Endothelial cell (in vitro differentiated cells): ENCODE measurements at places on chromosomes 1 and 21. TPM values are rescaled to one million over a fixed set of nuclear protein-coding genes. Genes with fewer than 3 reads are reported as not detected.

DNA sequence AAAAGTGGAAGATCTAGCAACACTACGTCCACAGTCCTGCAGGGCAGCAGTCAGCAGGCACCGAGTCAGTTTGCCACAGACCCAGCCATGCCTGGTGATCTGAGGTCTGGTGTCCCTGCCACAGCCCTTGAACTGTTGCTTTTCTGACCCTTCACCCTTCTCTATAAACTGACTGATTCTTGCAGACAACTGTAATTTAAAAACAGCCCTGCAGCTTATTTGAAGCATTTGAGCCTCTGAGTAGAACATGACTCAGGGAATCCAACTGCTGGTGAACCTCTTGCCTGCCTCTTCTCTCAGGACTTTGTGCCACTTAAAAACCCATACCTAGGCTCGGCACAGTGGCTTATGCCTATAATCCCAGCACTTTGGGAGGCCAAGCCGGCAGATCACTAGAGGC, 107.2 kb downstream of the EDEM3 start:
- no peaks in the 10 kb centered on the region for H3K36me3 ChIP-seq
- DNase-seq, result no peak
- H3K27me3 ChIP-seq, result peaks cover 5% of the 10 kb centered on the region
- H3K4me3 ChIP-seq, result no peak overlapping the region

DNA sequence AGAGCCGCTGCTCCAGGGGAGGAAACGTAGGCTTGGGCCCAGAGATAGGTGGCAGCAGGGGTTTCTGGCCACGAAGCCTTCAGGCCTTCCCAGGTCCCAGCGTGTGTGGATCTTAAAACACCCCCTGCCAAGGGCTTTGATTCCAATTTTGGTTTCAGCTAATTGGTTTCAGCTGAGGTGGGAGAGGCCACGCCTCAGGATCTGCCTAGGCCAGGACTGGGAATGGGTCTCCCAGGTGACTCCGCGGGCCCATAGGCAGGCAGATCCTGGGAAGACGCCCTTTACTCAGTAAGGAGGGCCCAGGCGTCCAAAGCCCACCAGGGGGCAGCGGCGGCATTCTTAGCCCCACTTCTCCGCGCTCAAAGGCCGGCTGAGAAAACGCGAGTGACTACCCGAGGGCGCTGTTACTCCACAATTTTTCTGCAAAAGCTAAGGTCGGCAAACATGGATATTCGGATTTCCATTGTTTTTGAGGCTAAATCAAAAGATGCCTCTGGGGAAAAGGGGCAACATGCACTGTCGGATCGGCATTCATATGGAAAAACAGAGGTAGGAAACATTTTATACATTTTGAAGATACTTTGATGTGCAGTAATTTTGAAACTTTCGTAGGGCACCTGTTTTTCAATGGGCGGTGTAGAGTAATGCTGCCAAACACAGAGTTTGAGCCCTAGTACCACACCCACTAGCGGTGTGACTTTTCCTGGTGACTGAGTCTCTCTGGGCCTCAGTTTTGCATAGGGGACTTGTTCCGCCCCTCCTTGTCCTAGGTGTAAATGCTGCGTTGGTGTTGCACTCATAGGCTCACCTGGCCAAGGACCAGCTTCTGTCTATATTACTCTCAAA, 31.8 kb upstream of the BCL10 start:
- no peaks in the 10 kb centered on the region for H3K27me3 ChIP-seq
- peaks cover 8% of the 10 kb centered on the region for H3K4me1 ChIP-seq
- H3K27ac ChIP-seq, result no peak overlapping the region
- no peak overlapping the region for H3K4me3 ChIP-seq

- peak; percentile 50 for DNase-seq
- peak overlapping the region; percentile 86 for H3K27ac ChIP-seq
- H3K27me3 ChIP-seq, result peaks cover 9% of the 10 kb centered on the region
- peak overlapping the region; percentile 80 for H3K4me3 ChIP-seq
Observed at GRCh38 chr1:8873506-8874229, 4.8 kb downstream of the ENO1 start.

- peaks cover 40% of the 10 kb centered on the region for H3K36me3 ChIP-seq
- peaks cover 18% of the 10 kb centered on the region for H3K4me1 ChIP-seq
- no peak for DNase-seq
- peaks cover 3% of the 10 kb centered on the region for H3K27me3 ChIP-seq
Observed at GRCh38 chr1:45615885-45616284, 8.0 kb downstream of the CCDC17 start.

DNA sequence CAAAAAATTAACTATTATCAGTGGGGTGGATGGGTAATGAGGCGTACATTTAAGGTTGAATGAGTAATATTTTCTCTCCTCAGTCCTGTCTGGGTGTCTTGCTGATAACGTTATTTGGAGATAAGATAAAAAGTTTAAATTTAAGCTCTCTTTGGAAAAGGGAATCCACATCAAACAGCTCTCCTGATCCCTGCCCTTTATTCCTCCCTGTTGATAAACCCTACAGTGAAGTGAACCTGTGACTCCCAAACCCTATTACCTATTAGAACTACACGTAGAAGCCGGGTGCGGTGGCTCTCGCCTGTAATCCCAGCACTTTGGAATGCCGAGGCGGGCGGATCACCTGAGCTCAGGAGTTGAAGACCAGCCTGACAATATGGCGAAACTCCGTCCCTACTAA, 9.9 kb upstream of the GPR161 start:
- H3K4me3 ChIP-seq, result no peak overlapping the region
- H3K27me3 ChIP-seq, result no peaks in the 10 kb centered on the region
- H3K36me3 ChIP-seq, result no peaks in the 10 kb centered on the region
- H3K27ac ChIP-seq, result no peak overlapping the region
- DNase-seq, result no peak

DNA sequence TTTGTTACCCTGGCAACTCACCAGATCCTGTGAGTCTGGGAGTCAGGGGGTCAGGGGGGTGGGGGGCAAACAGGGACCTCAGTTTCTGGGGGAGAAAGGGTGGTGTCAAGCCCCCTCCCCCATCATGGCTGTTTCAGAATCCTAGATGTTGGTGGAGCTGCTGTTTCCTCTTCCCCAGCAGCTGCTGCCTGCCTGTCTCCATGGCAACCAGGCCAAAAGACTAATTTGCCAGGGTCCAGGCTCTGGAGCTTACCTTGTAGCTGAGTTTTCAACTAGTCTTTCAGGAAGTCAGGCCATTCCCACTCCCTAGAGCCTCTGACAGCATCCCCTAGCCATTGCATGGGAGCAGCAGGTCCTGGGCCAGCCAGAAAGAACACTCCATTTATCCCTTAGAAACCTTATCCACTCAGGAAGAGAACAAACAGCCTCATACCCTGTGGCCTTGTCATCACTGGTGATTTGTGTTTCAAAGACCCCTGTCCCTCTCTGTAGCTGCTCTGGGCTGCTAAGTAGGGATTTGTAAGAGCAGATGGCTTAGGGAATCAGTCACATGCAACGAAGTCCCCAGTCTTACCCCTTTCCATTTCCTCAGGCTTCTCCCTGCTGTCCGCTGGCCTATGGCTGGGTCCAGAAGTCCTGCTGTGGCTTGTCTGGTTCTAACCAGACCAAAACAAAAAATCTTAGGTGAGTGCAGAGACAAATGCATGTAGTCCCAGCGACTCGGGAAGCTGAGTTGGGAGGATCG, 21.5 kb upstream of the STMN1 start:
- peak; percentile 76 for DNase-seq
- peaks cover 69% of the 10 kb centered on the region for H3K4me1 ChIP-seq
- peaks cover 12% of the 10 kb centered on the region for H3K27me3 ChIP-seq
- H3K36me3 ChIP-seq, result no peaks in the 10 kb centered on the region
- H3K4me3 ChIP-seq, result no peak overlapping the region

- H3K27ac ChIP-seq, result no peak within 1 kb of the TSS
- peaks cover 4% of the 10 kb centered on the region for H3K4me1 ChIP-seq
- H3K27me3 ChIP-seq, result peaks cover 8% of the 10 kb centered on the region
- no peaks in the 10 kb centered on the region for H3K36me3 ChIP-seq
- peak; percentile 52 for DNase-seq
Observed at GRCh38 chr1:156368889-156369684, at the start of gene RHBG. Gene RHBG, plus strand, starts transcription at chr1:156369211. Its CDS starts 39 bp downstream, at chr1:156369250.

DNA sequence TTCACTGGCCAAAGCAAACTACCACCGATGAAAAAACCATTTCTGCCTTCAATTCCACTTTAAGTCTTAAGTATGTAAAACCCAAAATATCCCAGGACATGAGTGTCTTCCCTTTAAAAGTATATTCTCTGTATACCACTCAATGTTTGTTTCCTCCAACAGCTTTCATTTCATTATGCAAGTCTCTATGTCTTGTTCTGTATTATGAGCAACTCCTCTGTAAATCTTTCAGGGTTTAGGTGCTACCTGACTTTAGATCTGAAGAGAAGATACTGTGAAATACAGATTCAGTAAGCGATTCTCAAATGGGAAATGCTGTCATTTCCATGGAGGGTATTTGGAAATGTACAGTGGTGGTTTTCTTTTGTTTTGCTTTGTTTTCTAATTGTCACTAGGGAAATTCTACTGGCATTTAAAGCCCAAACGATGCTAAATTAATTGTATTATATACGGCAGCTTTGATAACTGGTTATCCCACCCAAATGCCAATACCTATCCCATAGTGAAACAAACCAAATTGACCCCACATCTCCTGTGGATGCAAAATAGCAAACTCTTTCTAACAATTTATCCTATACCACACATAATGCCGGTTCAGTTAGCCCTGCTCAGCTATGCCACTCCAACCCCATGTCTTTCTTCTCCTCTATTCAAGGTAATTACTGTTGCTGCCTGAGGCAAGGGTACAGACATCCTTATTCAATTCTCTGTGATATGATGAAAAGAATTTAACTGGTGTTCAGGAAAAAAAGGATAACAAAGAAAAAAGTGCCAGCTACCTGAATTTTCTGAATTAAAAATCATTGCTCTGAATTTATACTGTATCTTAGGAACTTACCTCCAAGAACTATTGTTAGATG, 182.8 kb downstream of the EIF4G3 start:
- peaks cover 2% of the 10 kb centered on the region for H3K4me1 ChIP-seq
- no peak overlapping the region for H3K4me3 ChIP-seq
- no peak for DNase-seq
- peaks cover 2% of the 10 kb centered on the region for H3K27me3 ChIP-seq
- H3K36me3 ChIP-seq, result peaks cover 2% of the 10 kb centered on the region
- peak overlapping the region; percentile 50 for H3K27ac ChIP-seq

- DNase-seq, result no peak
- H3K4me1 ChIP-seq, result peaks cover 15% of the 10 kb centered on the region
Observed at GRCh38 chr1:100265562-100265930, 470 bp upstream of the RTCA start.

DNA sequence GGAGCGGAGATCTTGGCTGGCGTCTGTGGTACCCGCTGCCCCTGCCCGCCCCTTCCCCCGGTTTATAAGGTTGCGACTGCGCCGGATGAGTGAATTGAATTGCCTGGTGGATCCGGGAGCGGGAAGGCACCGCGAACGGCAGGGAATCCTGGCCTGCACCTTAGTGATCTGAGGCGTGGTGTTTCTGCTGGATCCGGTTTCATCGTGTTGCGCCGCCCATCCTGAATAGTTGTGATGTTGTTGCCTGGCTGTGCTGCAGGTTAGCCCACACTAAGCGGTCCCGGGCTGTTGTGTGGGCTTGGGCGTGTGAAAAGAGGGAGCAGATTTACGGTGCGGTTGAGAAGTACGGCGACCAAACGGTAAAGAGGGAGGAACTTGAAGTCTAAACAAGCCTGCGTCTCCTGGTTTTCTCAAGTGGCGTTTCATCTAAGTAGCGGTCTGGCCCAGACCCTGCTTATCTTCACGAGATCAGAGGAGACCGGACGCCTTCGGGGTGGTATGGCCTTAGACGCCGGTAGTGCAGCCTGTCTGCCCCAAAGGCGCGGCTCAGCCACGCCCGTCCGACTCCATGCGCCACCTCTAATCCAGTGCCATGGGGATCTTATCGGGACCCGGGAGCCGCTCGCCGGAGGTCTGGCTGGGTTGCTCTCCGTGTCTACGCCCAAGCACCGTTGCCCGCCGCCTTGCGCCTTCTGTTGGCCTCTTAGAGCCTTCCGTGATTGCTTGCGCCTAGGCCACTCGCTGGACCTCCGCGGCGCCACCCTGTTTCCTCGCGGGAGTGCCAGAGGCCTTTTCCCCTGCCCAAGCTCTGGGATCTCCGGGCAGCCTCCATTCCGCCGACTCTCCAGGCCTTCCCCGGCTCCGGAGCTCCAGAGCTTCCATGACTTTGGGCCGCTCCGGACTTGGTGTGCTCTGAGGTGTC, 87.5 kb upstream of the RHOU start:
- peaks cover 18% of the 10 kb centered on the region for H3K4me1 ChIP-seq
- H3K4me3 ChIP-seq, result peak overlapping the region; percentile 87
- DNase-seq, result peak; percentile 35
- H3K27ac ChIP-seq, result no peak overlapping the region
- no peaks in the 10 kb centered on the region for H3K36me3 ChIP-seq
- H3K27me3 ChIP-seq, result peaks cover 22% of the 10 kb centered on the region

GRCh38 chr1:77230051-77230450, 10.8 kb upstream of the PIGK start:
- H3K36me3 ChIP-seq, result no peaks in the 10 kb centered on the region
- no peak overlapping the region for H3K4me3 ChIP-seq
- H3K4me1 ChIP-seq, result peaks cover 9% of the 10 kb centered on the region
- DNase-seq, result no peak
- no peak overlapping the region for H3K27ac ChIP-seq
- no peaks in the 10 kb centered on the region for H3K27me3 ChIP-seq

DNA sequence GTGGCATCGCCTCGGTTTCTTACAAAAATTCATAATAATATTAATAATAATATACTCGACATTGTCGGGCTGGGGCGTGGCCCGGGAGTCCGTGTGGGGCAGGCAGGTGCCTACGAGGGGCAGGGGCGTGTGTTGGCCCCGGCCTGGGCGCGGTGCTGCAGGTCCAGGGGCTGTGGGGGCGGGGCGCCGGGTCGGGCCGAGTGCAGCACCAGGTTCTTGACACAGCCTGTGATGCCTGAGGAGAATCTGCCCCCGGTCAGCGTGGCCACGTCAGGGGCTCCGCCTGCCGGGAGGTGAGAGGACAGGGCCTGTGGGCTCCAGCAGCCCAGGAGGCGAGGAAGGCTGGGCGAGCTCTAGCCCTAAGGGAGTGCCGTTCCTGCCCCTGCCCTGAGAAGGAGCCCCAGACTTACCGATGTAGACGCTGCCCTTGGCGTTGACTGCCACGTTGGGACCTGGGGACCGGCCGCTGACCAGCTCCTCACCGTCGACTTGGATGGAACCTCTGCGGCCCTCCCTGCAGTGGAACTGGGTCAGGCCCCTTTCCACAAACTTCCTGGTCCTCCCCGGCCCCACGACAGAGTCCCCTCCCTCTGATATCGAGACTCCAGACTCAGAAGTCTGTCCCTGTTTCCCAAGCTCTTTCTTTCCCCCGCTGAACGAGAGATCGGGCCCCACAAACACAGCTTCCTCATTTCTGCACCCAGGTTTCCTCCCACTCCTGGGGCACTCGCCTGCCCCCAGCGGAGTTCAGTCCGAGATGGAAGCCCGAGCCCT, 11.3 kb downstream of the LDLRAD2 start:
- H3K27me3 ChIP-seq, result peaks cover 21% of the 10 kb centered on the region
- H3K4me3 ChIP-seq, result peak overlapping the region; percentile 49
- peaks cover 5% of the 10 kb centered on the region for H3K4me1 ChIP-seq
- peaks cover 38% of the 10 kb centered on the region for H3K36me3 ChIP-seq
- no peak for DNase-seq

- peaks cover 7% of the 10 kb centered on the region for H3K27me3 ChIP-seq
- peaks cover 8% of the 10 kb centered on the region for H3K4me1 ChIP-seq
- H3K36me3 ChIP-seq, result no peaks in the 10 kb centered on the region
- DNase-seq, result no peak
- peak overlapping the region; percentile 37 for H3K27ac ChIP-seq
- no peak overlapping the region for H3K4me3 ChIP-seq
Observed at GRCh38 chr1:53696990-53697389, 42.0 kb downstream of the GLIS1 start.

Gene KLHL20
- 32.8 TPM for total RNA-seq

Gene IVL
- total RNA-seq, result not detected

Gene AADACL3
- not detected for total RNA-seq

Gene RERE
- 115 TPM for total RNA-seq

Gene IL20
- total RNA-seq, result not detected

Gene KMO
- total RNA-seq, result not detected

Gene INAVA
- 35.8 TPM for total RNA-seq
